ENCODE measurements at places on chromosomes 2 and 18. TPM values are rescaled to one million over a fixed set of nuclear protein-coding genes. Genes with fewer than 3 reads are reported as not detected.

DNA sequence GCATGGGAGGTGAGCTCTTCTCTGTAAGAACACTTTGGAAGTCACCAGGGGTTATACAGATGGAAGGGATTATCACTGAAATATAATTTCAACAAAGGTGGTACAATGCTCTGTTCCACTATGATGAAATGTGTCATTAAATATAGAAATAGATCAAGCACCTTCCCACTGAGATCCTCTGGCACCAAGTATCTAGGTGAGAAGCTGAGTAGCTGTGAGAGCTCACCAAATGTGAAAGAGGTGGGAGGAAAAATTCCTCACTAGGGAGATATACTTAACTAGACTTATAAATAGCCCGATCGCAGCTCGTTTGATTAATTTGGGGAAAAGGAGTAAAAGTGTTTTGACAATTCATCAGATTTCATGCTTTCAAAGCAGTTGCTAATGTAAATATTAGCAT lies 247.6 kb downstream of the SMAD2 start:
- DNase-seq: no peak

The PIKFYVE gene
- 30.3 TPM for total RNA-seq

DNA sequence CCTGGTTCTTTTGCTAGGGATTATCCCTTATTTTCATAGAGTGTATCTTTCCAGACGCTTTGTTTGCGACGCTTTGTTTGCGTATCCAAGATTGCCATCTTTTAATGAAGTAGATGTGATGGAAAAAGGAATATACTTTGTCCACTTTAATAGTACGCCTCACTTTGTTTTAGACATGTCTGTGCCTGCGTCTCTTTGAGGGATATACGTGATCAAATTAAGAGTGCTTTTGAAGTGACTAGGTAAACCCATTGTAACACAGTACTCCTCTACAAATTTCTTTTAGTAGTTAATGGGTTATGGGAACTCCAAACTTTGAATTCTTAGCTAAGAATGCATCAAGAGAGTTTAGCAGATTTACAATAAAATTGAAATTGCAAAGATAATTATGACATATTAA lies 27.9 kb downstream of the ACSL3 start:
- DNase-seq: no peak

GRCh38 chr2:73994178-73994831 lies 9.6 kb downstream of the TET3 start:
- DNase-seq: no peak

The SLC4A3 gene
- 0.14 TPM for total RNA-seq

Data from activated T-helper 2 cell treated with anti-CD3 and anti-CD28 coated beads, Interferon-gamma antibody, Interleukin-2, Interleukin-4, amounts not matched to agents 10 μg/mL and 5 μg/mL and 100 μg/mL, durations not matched to agents 14 hours and 24 hours and 36 hours (primary cell).